T-helper 1 cell (primary cell): ENCODE measurements at places on chromosomes 4 and X.

GRCh38 chrX:19272452-19272851 is 71.3 kb upstream of the PDHA1 start:
- DNase-seq, result no peak

- DNase-seq, result no peak
Measured at GRCh38 chr4:114603497-114603896, 4.9 kb downstream of the UGT8 start.

DNA sequence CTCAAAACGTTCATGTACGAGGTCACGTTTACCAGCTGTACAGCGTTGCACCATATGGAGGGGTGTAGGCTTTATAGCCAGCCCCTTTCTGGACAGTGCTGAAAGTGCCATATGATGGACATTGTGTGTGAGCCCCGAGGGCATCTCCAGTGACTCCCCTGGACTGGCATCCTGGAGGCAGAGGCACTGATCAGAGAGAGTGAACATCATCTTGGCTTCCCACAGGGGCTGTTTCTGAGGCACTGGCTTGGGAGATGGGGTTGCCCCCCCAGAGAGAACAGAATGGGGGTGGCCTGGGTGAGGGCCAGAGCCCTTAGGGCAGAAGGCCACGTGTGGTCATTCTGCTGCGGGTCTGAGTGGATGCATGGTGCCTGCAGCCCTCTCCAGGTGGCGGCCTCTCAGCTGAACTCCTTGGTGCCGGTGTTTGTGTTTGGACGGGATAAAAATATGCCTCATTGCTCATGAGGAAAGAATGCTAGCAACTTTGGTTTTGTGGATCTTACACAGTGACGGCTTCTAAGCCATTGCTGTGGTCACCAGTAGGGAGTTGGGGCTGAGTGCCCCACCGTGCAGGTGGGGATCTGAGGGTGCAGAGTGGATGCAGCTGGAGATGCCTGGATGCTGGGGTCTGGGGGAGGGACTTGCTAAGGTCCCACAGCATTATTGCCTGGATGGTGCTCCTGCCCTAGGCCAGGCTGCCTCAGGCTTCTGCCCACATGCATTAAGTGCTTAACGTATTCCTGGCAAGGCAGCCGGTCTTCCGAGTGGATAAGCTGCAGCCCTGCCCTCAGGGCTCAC is 3.4 kb downstream of the WFS1 start:
- DNase-seq, result no peak

DNA sequence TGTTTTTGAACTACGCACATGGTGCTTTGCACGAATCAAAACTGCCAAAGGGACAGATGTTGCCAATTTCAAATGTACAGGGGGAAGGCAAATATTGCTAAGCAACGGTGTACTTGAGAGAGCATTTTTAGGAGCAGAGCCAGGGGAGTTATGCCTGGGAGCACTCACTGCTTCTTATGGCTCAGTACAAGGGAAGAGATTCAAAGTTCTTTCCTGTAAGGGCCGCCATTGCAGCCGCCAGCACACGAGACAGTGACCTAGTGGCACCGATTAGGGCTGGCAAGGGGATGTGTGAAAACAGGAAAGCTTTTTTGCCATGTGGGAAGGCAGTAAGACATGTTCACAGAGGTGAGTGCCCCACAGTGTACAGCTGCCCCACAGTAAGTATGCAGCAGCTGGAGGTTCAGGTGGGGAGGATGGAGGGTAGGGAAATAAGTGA is 133.8 kb downstream of the AFF1 start:
- no peak for DNase-seq

GRCh38 chr4:94253036-94253435 is 45.4 kb downstream of the SMARCAD1 start:
- DNase-seq, result no peak

- no peak for DNase-seq
Measured at GRCh38 chr4:89268679-89269078, 38.9 kb downstream of the GPRIN3 start.

DNA sequence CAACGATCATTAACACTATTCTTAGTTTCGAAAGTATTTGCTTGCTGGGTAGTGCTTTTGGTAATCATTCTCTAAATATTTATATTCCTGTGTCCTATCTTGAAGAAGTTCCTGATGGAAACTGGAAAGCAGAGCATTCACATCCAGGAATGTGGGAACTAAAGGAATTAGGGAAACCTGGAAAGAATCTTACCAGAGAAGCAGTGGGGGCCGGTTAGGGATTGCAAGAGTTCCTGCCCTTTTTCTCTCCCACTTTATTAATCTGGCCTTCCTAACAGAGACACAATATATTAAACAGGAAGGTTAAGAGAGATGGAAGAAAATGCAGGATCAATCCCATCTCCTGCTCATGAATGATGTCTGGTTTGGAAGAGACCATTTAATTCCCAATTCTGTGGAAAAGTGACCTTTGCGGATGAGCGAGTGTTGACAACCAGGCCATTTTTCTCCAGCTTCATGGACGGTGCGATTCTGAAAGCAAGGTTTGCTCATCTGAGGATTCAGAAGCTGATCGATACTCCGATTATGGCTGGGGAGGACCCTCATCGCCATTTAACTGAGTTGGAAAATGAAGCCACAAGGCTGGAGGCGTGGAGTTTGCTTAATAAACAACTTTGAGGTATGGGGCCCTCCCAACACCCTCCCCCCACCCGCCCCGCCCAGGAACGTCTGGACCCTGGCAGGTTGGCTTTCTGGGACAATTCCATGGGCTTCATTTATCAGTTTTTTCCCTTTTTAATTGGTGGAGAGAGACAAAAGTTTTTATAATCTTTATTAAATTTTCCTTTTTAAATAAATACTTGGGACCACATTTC is 52.3 kb downstream of the C4orf51 start:
- no peak for DNase-seq

DNA sequence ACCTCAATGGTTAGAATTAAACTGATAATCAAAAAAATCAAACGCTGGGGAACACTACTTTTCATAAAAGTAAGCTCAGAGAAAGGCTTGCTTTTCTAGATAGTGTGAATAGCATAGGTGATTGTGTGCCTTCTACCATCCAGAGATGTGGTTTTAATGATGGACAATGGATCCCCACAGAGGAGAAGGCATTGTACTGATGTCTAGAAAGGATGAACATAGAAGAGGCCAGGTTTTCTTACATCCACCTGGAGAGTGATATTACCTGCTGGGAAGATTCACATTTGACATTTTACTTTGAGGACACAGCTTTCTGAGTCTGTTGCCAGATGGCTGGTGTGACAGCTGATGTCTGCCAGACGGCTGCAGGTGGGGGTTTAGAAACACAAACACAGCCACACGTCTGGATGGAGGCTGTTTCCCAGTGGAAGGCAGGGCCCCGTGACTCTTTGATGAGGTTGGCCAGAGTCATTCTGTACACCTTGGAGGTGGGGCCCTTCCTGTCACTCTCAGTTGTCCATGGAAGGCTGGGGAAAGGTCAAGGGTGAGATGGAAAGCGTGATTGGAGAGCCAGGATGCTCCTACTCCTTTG is 114.4 kb downstream of the PSAPL1 start:
- DNase-seq, result no peak

DNA sequence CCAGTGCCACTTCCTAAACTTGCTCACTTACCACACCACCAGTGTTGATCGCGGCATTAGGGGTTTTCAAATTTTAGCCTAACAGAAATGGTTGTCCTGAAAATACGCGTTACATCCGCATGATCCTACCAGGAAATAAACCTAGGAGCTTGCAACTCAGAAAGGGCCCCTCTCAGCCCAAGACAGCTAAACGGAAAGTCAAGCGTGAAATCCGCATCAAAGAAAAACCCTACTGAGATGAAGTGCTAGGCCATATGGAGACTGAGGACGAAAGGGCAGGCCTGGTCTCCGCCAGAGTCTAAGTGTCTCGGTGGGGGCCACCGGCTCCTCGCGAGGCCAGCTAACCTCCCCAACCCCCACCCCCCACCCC is 626 bp downstream of the YTHDC1 start:
- DNase-seq, result no peak

GRCh38 chrX:115560978-115561604 is at the start of gene PLS3:
TSS of gene PLS3 (plus strand) at chrX:115561174. CDS start at chrX:115610251, 49,077 bp downstream.
- DNase-seq, result no peak

GRCh38 chr4:97359826-97360225 is 783.5 kb downstream of the STPG2 start:
- DNase-seq, result no peak

DNA sequence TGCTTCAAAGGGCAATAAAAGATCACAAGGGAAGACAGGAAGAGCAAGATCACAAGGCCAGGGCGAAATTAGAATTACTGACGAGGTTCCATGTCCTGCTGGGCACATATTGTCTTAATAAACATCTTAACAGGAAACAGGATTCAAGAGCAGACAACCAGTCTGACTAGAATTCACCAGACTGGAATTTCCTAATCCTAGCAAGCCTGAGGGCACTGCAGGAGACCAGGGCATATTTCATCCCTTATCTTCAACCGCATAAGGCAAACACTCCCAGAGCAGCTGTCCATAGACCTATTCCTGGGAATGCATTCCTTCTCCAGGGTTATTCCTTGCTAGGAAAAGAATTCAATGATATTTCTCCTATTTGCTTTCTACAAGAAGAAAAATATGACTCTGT is 12.4 kb upstream of the TDO2 start:
- no peak for DNase-seq

DNA sequence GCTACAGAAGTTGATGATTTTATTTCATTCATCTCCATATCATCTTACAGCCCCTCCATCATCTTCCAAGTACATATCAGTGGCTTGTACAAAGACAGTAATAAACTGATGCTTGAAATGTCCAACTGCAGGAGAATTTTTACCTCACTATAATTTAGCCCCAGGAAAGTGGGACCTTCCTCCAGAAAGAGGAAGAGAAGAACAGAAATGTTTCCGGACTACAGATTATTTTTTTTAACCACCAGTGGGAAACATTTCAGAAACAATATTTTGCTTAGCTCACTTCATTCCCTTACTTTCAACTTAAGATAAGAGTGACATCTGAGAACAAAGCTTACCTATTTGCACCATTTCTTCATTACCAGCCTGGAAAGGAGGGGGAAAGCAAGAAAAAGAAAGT is 2.0 kb downstream of the ADAMTS3 start:
- no peak for DNase-seq

DNA sequence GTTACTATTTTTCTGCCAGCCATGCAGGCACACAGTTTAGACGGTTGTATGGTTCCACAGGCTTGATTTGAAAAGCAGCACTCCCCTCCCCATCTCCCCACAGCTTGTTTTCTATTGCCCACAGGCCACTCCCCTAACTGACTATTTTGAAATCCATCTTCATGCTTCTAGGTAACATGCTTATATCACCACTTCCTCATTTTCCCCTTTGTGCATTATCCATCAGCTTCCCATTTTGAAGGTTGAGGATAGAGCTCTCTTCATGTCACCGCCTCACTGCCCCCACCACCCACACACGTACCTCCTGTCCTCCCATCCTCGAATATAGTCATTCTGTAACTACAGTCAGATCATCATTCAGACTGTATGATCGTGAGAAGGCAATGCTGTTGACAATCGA is 224.7 kb downstream of the MID1 start:
- DNase-seq, result no peak

GRCh38 chr4:153204247-153204671 is at the start of gene TRIM2:
TSS of gene TRIM2 (plus strand) at chr4:153204443. CDS start at chr4:153204531, 88 bp downstream.
- DNase-seq, result no peak

- no peak for DNase-seq
Measured at GRCh38 chrX:154828016-154828408, 6.5 kb downstream of the SMIM9 start.

DNA sequence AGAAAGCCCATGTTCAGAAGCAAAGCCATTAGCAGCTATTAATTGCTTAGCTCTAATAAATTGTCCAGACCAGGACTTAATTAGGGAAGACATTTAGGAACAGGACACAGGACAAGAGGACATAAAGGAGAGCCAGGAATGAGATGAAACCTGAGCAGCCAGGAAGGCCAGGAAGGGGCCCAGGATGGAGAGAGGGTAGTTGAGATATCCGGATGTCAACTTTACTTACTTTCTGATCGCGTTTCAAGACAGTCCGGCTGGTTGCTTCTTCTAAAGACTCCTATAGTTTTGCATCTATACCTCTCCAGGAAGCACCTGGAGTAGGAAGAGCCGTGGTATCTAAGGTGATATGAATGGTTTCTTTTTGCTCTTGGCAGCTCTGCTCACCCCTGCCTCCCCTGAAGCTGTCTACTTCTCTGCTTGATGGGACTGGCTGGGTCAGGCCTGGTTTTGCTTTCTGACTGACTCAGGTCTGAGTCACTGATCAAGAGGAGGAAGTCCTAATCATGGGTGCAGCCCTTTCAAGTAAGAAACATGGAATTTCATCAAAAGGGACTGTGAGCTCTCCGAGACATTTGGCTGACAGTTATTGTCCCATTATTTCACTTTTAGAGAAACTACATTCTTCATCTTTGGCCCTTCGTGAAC is 733.3 kb downstream of the RPA4 start:
- DNase-seq, result no peak

DNA sequence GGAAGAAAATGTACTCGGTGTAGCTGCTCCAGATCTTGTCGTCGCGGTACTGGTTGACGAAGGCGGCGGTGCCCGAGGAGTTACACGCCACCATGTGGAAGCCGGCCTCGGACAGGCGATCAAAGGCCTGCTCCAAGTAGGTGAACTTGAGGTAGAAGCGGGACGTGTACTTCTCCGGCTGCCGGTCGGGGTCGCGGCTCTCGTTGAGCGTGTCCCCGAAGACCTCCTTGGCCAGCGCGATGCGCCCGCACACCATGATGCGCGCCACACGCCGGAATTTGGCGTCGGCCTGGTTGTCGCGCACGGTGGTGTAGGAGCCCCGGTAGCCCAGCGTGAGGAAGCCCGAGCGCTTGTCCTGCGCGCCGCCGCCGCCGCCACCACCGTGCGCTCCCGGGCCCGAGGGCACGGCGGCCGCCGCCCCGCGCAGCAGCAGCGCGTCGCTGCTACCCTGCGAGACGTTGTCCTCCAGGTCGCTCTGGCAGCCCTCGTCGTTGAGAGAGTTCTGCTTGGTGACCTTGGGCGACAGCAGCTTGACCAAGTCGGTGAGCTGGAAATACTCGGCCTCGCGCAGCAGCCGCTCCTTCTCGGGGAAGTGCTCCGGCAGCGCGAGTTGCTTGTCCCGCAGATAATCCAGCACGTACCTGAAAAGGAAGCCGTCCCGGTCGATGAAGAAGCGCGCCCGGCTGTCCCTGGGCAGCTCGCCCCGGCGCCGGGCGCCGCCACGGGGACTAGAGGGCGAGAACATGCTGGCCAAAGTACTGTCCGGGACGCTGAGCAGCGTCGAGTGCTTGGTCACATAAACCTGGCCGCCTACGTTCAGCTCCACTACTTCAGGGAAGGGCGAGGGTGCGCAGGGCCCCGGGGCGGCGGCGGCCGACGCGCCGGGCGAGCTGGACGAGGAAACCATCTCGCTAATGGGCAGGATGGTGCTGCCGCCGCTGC is 775 bp downstream of the KCTD8 start:
- peak; percentile 0 for DNase-seq

- DNase-seq, result no peak
Measured at GRCh38 chr4:154205471-154205870, 286.1 kb downstream of the DCHS2 start.

GRCh38 chrX:49155243-49155899 is 7.2 kb upstream of the MAGIX start:
- DNase-seq, result peak; percentile 53

- no peak for DNase-seq
Measured at GRCh38 chr4:169975131-169975837, 50.9 kb downstream of the MFAP3L start.
